ENCODE measurements at places on chromosomes 1 and 21.

- no peak for DNase-seq
These were observed 8.9 kb upstream of the OPRD1 start for GRCh38 chr1:28803051-28803450.

- no peak for DNase-seq
These were observed 45.7 kb upstream of the TSPAN2 start for GRCh38 chr1:115134850-115135480.

DNA sequence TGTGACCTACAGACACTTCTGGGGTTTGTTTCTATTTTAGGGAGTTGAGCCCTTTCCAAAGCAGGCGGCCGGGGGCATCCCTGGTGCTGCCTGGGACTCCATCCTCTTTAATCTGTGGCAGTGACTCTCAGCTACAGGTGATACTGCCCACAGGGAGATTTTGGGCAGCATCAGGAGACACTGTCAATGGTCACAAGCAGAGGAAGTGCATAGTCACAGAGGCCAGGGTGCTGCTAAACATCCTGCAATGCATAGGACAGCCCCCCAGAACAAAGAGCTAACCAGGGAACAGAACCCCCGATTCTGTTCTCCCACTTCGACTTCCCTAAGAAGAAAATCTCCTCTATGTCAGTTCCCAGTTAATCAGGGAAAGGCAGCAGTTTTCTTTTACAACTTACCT lies 66.2 kb downstream of the TEX35 start:
- no peak for DNase-seq

- DNase-seq: no peak
These were observed 25.9 kb downstream of the S100A6 start for GRCh38 chr1:153509729-153510354.

GRCh38 chr21:44842087-44842486 lies 24.2 kb upstream of the SUMO3 start:
- DNase-seq: no peak

GRCh38 chr21:38325731-38326420 lies 69.1 kb downstream of the KCNJ15 start:
- DNase-seq: no peak

DNA sequence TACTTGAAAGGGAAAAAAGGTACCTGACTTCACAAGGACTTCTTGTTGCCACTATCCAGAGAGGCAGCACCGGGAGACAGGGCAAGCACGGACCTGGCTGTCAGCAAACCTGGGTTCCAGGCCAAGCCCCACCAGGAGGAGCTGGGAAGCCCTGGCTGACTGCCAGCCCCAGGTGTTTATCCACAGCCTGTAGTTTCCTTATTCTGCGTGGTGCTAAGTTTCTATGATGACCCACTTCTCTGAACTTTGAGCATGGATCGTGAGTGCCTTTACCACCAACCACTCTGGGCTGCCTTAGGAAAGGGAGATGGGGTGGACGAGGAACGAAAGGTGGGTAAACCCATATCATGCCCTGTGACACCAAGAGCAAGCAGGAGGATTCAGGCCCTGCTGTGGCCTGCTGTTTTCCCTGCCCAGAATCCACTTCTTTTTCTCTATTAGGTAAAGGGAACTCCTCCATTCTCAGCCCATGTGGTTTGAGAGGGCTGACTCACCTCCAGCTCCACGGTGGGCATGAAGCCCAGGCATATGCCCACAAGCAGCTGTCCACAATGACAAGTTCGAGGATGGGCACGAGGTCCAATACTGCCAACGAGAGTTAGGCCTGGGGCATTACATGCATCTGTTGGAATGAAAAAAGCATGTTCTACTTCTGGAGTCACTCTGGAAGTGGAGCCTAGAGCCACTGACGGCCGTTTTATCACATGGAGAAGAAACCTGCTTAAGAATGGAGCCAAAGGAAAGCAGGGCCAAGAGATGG lies 20.3 kb downstream of the TSPAN2 start:
- no peak for DNase-seq

DNA sequence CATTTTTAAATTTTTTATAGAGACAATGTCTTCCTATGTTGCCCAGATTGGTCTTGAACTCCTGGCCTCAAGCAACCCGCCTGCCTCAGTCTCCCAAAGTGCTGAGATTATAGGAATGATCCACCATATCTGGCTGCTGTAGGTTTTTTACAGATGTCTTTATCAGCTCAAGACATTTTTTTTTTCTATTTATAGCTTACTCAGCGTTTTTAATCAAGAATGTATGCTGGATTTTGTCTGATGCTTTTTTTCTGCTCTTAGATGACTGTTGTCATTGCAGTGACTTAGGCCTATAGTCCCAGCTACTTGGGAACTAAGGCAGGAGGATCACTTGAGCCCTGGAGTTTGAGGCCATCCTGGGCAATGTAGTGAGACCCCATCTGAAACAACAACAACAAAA lies 72.5 kb downstream of the POFUT2 start:
- no peak for DNase-seq

DNA sequence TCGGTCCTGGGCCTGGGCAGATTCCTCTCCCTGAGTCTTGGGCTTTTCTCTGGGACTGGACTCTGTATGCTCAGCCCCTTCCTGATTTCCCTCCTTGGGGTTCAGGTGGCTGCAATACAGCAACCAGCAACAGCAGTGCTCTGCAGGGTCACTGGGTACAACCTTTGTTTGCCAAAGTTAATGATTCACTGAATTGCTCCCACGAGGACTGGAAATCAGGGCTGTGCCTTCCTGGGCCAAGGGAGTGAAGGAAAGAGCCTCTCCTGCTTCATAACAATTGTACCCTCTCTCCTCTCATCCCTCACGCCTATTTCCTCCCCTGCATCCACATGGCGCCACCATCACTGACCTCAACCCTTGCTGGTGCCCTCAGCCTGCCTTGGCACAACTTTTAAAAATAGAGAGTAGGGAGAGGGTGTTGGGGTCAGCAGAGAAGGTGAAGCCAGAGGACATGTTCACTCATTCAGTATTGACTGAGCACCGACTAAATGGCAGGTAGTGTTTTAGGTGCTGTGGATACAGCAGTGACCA lies 52.8 kb upstream of the GOLT1A start:
- DNase-seq: no peak

DNA sequence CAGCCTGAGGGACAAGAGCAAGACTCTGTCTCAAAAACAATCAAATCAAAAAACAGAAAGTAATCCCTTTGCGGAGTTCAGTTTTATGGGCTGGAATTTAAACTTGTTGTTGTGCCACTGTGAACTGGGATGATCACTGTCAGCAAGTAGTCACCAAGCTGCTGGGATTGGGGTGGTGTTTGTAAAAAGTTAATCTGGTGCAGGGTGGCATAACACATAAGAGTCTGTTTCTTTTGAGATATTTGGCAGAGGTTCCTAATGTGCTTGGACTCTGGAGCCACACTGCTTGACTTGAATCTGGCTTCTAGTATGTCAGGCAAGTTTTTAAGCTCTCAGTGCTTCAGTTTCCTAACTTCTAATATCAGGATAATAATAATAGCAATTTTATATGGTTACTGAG lies 6.6 kb downstream of the CLIC4 start:
- no peak for DNase-seq

DNA sequence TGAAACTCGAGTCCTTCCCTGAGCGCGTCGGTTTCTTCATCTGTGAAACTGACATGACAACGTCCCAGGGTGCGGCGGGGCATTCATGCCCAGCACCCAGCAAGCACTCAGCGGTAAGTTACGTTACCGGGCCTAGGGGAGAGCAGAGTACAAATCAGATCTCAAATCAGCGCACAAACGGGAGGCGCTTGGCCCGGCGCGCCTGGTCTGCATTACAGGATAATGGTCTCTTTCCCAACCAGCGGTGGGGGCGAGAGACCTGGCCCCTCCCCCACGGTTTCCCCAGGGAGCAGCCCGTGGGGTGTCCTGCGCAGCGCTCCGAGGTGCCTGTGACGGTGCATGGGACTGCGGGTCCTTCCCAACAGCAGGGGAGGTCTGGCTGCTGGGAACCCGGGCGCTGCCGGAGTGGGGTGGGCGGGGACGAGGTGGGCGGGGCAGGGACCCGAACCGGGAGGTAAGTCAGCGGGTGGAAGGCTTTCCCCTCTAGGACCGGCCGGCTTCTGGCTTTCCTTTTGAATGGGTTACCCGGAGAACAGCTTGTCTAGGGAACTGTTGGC lies 1.0 kb downstream of the TMEM51 start:
- DNase-seq: no peak

- DNase-seq: no peak
These were observed 98.8 kb downstream of the CHD1L start for GRCh38 chr1:147341246-147341645.

DNA sequence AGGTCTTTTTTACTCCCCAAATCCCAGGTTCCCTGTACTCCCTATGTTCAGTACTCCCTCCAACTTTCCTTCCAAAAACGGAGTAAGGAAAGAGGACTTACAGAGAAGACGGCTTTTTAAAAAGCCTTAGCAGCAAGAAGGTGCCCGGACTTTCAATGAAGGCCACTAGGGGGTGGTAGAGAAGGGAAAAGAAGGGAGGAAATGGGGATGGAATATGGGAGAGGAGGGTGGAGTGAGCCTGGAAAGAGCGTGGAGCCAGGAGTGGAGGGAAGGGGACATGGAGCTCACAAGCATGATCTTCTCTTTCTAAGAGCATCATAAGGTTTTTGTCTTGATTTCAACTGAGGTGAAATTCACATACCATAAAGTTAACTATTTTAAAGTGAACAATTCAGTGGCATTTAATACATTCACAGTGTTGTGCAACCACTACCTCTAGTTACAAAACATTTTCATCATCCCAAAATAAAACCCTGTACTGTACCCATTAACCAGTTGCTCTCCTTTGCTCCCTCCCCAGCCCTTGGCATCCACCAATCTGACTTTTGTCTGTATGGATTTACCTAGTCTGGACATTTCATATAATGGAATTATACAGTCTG lies 129.9 kb downstream of the ZNF281 start:
- no peak for DNase-seq

DNA sequence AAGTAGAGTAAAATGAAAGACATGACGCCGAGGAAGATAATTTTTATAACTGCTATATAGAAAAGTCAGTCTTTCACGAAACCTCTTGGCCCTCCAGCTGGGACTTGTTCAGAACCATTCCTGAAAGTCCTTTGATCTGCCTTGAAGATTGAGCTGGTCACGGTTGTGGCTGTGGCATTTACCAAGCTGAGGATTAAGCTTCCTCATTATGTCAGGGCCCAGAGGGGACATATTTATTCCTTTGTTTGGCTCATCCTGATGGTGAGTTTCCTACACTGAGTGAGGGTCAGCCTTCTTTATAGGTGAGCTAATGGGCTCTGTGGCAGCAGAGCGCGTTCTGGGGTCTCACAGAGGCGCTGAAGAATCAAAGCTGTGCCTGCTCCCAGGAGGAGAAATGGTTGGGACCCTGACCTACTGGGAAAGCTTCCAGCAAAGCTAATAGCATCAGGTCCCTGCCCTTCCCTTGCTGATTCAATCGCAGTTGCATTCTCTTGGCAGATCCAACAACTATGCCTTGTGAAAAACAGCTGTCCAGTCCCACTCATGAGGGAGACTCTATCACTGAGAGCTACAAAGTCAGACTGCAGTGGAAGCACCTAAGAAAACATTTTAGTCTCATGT lies 43.2 kb upstream of the PBX1 start:
- no peak for DNase-seq

GRCh38 chr1:39462074-39462473 lies 29.4 kb upstream of the BMP8A start:
- no peak for DNase-seq

- DNase-seq: no peak
These were observed 235.2 kb downstream of the FGGY start for GRCh38 chr1:59532102-59532501.

GRCh38 chr1:192889082-192889481 lies 80.2 kb downstream of the RGS2 start:
- no peak for DNase-seq

GRCh38 chr1:25027822-25028586 lies 97.9 kb upstream of the RUNX3 start:
- no peak for DNase-seq

GRCh38 chr1:231032963-231033362 lies 7.1 kb downstream of the FAM89A start:
- DNase-seq: no peak

GRCh38 chr1:227429447-227430359 lies 111.4 kb upstream of the CDC42BPA start:
- no peak for DNase-seq

DNA sequence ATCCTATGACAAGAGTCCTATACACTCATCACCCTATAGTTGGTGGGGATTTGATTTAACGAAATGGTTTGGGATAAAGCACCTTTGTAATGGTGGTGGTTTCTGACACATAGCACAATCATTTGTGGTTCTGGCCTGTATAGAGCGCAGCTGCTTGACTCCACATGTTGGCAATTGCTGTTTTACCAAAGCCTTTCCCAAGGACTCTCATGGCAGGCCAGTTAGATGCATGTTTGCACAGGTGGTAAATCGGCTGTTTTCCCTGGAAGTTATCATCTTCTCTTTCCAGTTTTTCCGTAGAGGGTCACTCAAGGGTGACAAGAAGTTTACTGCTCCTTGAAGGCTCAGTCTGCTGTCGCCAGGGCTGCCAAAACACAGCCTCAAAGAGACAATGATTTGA lies 17.1 kb upstream of the XPR1 start:
- no peak for DNase-seq

DNA sequence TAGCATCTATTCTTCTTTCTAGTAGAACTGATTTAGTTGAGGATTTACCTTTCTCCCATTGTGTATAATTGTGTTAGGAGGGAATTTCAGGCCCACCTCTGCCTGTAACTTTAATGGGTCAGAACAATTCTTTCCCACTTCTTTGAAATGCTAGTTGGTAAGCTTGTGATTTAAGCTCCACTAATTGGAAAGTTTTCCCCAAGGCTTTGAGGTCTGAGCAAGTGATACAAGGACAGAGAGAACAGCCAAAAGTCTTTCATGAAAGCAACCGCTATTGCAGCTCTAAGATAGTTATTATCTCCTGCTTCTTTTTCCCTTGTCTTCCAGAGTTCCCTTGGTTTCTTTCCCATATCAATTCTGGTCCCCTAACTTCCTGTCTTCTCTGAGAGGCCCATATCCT lies 38.7 kb upstream of the PDC start:
- DNase-seq: no peak

DNA sequence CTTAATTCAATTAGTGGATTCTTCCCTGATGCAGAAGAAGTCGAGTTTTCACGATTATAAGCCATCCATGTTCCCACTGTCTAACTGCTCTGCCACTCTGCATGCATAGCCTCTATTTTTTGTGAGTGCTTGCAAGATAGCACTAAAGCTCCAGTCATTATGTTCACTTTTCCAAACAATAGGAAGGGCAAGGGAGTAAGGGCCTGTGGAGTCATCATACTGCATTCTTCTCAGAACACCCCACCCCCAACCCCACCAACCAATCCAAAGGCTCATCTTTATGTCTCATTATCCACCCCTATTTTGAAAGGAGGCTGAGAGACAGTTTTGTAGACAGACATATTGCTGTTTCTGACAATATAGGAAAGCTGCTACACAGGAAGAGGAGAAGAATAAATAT lies 471.7 kb upstream of the ADGRL2 start:
- no peak for DNase-seq
